ENCODE measurements at places on chromosomes 13 and 19.

GRCh38 chr13:41582027-41582463 is 124.7 kb downstream of the RGCC start:
- no peak for DNase-seq

DNA sequence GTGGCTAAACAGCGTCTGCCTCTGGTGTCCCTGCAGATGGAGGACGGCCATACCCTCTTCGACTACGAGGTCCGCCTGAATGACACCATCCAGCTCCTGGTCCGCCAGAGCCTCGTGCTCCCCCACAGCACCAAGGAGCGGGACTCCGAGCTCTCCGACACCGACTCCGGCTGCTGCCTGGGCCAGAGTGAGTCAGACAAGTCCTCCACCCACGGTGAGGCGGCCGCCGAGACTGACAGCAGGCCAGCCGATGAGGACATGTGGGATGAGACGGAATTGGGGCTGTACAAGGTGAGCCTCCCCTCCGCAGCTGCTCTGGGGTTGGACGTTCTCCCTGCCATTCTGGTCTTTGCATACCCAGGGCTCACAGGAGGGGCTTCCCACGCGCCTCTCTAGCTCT is 19.9 kb downstream of the UHRF1 start:
- DNase-seq, result no peak

DNA sequence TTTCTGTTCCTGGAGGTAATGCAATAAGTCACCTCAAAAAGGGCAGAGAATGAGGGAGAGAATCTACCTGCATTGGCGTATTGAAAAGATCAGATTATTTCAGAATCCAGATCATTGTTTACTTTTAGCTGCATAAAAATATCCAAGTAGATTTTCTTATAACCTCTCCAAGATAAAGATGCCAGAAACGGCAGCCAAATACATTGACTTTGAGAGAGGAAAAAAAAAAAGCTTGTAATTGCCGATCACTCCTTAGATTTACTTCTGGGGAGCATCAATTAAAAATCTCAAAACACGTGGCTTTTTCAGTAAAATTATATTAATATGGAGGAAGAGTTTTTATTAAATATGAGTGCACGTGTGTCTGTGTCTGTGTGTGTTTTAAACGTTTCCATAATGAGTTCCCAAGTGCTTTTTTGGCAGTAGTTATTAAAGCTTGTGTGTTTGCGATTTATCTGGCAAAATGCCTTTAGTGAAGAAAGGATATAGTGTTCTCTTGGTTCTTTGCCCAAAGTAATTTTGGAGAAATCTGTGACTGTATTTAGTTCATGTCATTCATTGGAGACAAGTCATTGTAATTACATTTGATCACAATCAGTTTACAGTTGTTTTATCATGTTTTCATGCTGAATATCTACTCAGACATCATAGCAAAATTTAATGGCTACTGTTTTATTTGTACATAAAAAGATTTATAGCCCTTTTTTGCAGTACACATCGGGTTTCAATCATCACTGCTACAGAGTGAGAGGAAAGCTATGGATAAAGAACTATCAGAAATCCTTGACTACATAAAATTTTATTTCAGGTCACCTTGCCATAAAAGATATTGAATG is 176.1 kb downstream of the TM9SF2 start:
- no peak for DNase-seq

DNA sequence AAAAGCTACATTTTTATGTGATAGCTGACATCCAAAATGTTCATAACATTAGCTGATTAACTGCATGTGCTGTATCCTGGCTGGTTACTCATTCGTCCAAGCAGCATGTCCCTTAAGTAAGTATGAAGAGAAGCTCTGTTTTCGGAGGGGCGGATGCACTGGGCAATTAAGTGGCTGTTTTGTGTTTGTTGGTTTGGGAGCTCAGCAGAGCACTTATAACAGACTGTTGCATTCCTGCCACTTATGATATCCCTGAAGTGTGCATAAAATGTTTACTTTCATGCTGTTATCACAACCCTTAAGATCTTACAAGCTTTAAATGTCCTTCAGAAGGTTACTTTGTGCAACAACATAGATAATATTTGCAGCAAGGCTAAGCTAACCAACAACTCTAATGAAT is 264.1 kb downstream of the NALCN start:
- no peak for DNase-seq

DNA sequence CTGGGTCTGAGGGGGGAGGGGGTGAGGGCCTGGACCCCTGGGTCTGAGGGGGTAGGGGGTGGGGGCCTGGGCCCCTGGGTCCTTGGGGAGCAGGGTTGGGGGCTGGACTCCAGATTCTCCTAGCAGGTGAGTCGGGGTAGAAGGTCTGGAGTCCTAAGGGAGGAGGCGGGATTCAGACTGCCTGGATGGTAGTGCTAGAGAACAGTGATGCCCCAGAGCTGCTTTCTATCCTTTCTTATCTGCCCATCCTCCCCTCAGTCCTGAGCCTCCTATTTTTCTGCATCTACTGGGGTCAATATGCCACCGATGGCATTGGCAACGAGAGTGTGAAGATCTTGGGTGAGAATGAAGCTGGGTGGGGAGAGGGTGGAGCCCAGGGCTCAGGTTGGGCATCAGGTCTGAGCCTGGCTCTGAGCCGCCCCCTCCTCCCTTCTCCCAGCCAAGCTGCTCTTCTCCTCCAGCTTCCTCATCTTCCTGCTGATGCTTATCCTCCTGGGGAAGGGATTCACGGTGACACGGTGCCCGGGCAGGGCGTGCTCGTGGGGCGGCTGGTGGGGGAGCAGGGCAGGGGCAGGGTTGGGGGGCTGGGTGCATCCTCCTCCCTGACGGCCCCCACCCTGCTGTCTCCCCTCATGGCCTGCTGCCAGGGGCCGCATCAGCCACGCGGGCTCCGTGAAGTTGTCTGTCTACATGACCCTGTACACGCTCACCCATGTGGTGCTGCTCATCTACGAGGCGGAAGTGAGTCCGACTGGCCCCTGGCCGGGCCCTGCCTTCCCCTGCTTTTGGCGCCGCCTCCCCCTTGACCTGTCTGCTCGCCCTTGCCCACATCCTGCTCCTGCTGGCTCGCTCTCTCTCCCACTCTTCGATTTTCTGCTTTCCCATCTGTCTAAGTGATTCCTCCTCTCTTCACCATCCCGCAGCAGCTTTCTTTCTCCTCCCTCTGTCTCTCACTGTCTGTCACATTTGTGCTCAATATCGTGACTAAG is 3.4 kb downstream of the TMEM145 start:
- DNase-seq, result no peak

GRCh38 chr19:2507109-2507508 is 31.2 kb downstream of the GADD45B start:
- DNase-seq, result no peak

- no peak for DNase-seq
Measured at GRCh38 chr13:98534821-98535220, 42.1 kb downstream of the STK24 start.

All from activated CD4-positive, alpha-beta T cell treated with anti-CD3 and anti-CD28 coated beads for 4 hours (primary cell).